ENCODE measurements at places on chromosomes 4 and X.

GRCh38 chr4:148289740-148290139, 152.5 kb downstream of the NR3C2 start:
- DNase-seq = no peak

DNA sequence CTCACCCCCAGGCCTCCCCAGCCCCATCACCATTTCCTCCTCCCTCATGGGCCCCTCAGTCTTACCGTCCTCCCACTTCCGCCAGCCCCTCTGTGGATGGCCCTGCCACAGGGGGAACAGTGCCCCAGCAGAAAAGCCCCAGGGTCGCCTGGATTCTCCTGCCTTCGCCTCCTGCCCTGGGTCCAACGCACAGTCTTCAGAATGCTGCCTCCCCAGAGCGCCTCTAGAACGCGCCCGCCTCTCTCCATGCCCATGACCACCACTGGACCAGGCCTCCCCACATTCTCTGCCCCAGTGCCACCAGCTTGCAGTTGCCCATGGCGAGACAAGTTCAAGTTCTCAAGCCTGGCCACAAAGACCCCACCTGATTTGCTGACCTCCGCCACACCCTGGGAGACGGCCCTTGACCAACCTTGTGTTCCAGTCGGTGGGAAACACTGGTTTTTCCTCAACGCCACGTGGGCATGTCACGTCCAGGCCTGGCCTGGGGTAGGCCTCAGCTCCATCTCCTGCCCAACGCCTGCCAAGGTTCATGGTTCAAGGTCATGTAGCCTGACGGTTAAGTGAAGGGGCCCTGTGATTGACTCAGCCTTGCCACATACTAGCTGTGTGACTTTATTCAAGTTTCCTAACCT, 634 bp upstream of the PLXNB3 start:
- DNase-seq = no peak

DNA sequence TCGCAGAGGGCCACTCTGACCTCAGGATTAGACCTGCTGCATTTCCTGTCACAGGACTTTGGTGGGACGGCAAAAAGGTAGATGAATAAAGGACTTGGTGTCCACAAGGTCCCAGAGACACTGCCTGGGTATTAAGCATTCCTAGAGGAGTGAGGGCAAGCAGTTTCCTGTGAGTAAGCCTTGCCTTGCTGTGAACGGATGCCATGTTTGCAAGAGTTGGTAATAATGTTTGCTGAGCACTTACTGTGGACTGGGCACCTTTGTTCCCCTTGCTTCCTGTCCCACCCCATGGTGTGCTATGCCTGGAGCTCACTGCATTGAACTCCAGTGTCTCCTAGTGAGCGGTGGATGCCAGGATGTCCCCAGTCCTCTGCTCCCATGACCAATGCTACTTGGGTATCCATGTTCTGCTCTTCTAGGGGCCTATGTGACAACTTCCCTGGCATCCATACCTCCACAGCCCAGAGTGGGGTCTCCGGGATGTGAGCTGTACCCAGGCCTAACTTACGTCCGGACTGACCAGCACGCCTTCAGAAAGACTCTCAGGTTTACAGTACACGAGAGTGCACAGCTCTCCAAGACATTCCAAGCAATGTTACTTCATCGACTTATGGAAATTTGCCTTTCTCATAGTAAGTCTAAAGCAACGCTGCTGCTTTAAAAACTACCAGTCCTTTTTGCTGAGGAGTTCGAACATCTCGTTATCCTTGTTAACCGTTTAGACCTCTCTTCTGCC, 95.5 kb upstream of the MSX1 start:
- no peak for DNase-seq

DNA sequence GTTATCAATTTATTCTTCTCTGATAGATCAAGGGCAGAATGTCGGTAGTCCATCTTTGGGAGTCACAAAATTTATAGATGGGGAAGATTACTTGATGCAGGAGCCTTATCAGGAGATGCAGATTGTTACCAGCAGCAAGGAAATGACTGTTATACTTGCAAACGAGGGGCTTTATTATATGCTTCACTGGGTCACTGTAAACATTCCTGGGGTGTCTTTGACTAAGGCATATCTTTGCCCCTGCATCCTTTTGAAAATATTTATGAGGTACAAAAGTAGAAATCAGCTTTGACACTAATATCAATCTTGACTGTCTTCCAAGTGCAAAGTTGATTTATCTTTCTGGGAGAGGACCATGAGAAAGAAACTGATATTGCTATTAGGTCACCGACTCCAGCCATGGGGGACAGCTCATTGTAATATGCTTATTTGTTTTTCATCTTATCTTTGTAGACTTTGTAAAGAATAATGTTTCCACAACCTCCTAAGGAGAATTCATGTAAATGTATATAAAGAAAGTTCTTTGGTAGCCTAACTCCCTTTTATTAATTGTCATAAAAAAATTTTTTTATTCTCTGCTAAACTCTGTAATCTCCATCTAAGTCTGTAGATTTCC, 177.3 kb upstream of the EMCN start:
- DNase-seq = no peak

DNA sequence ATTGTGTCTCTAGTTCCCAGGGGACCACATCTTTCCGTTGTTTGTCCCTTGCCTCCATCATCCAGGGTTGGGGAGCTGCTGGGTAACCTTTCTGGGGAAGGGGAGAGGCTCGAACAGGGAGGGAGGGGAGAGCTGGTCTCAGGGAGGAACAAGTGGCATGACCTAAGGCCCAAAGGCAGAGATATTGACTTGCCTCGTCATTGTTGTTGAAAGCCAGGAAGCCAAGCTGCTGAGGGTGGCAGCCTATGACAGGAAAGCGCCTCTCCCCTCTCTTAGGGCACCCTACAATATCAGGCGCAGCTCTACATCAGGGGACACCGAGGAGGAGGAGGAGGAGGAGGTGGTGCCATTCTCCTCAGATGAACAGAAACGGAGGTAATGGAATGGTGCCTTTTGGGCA, 20.8 kb downstream of the ZNF185 start:
- DNase-seq = no peak

- no peak for DNase-seq
Observed at GRCh38 chr4:10008609-10009005, 12.7 kb downstream of the SLC2A9 start.

DNA sequence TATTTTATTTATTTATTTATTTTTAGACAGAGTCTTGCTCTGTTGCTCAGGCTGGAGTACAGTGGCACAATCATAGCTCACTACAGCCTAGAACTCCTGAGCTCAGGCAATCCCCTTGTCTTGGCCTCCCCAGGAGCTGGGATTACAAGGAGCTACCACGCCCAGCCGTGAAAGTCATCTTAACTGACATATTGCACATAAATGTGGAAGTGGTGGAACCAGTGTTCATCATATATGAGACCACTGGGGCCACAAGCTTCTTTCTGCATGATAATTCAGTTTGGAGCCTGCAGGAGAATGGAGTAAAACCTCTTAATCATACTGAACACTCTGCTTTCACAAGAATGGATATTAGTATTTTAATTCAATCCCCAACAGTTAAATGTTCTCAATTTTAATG, 12.5 kb upstream of the CTSO start:
- DNase-seq = no peak

GRCh38 chrX:69010339-69010738, 154.9 kb downstream of the PJA1 start:
- DNase-seq = no peak

DNA sequence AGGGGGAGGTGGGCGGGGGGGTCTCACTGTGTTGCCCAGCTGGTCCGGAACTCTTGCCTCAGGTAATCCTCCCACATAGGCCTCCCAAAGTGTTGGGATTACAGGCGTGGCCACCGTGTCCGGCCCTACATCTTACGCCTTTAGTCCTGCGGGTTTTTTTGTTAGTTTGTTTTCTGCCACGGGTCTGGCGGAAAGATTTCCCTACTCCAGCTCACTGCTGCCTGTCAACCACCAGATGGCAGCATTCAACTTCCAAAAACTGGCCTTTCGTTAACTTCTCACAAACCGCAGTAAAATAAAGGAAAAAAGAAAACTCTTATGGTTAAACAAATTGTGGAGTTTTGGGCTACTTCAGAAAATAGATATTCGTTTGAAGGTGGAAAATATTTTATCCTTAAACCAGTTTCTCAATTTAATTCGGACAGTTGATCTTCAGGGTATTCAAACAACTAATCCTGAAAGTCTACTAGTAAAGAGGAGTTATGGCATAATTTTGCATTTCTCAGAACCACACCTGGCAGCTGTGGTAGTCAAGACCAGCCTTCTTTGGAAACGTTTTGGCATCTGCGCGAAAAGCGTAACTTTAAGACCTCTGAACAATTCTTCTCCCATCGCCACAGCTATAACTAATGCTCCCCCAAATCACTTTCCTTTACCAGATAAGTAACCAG, 41.1 kb downstream of the LUZP4 start:
- peak; percentile 7 for DNase-seq

- DNase-seq = peak; percentile 56
Observed at GRCh38 chr4:186726426-186727168, 2.9 kb upstream of the FAT1 start.

- DNase-seq = no peak
Observed at GRCh38 chr4:70337886-70338420, 3.2 kb downstream of the CABS1 start.

GRCh38 chr4:150123087-150123486, 44.8 kb downstream of the DCLK2 start:
- no peak for DNase-seq

- no peak for DNase-seq
Observed at GRCh38 chr4:132991111-132991510, 158.0 kb upstream of the PCDH10 start.

DNA sequence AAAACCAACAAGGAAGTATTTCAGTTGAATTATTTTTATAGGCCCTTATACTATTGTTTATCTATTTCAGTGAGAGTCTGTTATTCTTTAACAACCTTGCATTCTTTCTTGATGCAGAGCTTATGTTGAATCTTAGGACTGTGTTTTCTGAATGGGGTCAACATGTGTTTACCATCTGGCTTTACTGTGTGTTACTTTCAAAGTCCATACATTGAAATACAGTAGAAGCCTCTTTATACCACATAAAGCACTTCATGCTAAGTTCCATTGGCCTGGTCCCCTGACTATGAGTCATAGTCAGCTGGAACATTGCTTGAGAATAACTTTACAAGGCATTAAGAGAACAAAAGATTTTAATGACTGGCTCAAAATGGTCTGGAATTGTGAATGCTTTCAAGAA, 152.6 kb downstream of the GASK1B start:
- DNase-seq = no peak

DNA sequence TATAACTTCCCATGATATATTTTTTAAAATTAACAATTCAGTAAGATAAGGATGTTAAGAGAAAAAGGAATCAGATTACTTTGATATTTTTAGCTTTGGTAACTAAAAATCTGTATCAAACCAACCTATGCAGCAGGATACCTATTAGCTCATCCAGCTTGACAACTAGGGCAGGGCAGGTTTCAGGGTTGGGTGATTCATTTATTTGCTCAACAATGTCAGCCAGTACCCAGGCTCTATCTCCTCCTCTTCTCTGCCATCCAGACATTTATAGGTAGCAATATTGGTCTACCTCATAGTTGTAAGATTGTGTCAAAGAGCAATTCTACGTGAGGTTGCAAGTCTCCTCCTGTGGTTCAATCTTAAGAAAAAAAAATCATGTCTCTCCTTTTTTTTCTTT, 421.9 kb downstream of the ANKRD50 start:
- no peak for DNase-seq

GRCh38 chr4:76420188-76420761, 666 bp downstream of the CCDC158 start:
- DNase-seq = no peak

- DNase-seq = peak; percentile 62
Observed at GRCh38 chrX:53071604-53072417, 10.4 kb upstream of the TSPYL2 start.

- no peak for DNase-seq
Observed at GRCh38 chr4:6125103-6125651, 75.2 kb downstream of the JAKMIP1 start.

GRCh38 chr4:107815158-107815557, 9.6 kb upstream of the SGMS2 start:
- no peak for DNase-seq

DNA sequence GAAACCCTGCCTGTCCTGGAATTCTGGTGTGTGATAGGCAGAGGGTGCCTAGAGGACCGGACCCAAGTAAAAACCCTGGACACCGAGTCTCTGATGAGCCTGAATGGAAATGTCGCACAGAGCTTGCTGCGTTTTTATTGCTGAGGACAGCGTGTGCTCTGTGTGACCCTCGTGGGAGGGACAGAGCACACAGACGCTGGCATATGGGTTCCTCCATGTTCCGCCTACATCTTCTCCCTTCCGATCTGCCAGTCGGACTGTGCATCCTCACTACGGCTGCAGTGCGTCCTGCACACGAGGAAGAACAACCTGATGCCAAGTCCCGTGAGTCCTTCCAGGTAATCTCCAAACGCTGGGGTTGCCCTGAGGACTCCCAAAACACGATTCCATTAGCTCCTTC, 68.3 kb downstream of the AFAP1 start:
- no peak for DNase-seq

GRCh38 chrX:13076176-13076961, 31.9 kb upstream of the FAM9C start:
- DNase-seq = no peak

DNA sequence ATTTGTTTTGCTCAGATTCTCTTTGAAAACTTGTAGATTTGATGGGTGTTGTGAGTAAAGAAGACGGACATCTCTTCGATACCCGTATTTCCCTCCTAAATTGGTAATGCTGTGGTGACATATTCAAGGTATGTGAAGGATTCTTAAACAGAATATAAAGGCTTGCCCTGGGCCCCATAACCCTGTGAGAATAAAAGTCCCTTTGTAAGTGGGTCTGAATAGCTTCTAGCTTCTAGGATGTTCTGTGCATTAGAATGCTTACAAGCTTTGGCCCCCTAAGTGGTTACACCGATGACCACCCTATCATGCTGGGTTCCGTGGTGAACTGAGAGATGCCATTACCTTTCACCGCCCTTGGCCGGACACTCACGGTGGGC, 574 bp upstream of the MOB1B start:
- no peak for DNase-seq

GRCh38 chr4:39855909-39856512, 121.7 kb downstream of the PDS5A start:
- no peak for DNase-seq

GRCh38 chr4:24837336-24837735, 42.0 kb downstream of the SOD3 start:
- no peak for DNase-seq

DNA sequence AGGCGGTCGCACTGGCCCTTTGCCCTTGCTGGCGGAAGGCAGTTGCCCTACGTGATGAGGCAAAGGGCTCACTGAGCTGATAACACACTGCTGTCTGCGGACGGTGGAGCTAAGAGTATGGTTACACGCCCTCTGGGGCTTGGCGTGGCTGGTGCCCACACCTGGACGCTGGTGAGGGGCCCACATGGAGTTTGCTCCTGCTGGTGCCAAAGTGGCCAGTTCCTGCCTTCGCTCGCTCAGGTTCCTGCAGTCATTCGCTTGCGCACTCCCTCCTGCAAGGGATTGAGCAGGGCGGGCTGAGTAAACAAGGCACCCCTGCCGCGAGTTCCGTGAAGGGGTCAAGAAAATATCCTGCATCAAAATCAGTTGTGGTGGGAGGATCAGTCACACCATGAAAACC, 18.4 kb downstream of the SPARCL1 start:
- no peak for DNase-seq

GRCh38 chr4:67550857-67551256, 5.6 kb upstream of the CENPC start:
- no peak for DNase-seq

All from NCI-H1105 (cell line).